OCI-LY7 (cell line): ENCODE measurements at places on chromosomes 5 and 9. TPM values are rescaled to one million over a fixed set of nuclear protein-coding genes. Genes with fewer than 3 reads are reported as not detected.

The TAF11L5 gene
- total RNA-seq, result not detected in 2 replicates

DNA sequence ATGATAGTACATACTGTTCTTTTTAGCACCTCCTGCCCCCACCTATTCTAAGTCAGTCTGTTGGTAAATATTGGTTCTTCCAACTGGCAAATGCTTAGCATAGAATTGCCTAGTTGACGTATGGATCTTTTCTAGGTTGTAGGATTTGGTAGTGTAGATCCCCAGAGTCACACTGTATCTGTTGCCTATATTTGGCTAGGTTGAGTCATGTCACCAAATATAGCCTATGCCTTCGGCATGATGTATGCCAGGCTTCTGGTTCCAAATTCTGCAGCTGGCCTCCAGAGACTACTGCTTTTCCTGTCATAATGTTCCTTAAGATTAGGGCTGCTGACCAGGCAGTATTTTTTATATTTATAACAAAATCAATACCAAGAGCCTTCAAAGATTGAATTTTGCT, 38.2 kb downstream of the CPEB4 start:
- DNase-seq, result no peak

The CAPSL gene
- total RNA-seq, result not detected in 2 replicates

DNA sequence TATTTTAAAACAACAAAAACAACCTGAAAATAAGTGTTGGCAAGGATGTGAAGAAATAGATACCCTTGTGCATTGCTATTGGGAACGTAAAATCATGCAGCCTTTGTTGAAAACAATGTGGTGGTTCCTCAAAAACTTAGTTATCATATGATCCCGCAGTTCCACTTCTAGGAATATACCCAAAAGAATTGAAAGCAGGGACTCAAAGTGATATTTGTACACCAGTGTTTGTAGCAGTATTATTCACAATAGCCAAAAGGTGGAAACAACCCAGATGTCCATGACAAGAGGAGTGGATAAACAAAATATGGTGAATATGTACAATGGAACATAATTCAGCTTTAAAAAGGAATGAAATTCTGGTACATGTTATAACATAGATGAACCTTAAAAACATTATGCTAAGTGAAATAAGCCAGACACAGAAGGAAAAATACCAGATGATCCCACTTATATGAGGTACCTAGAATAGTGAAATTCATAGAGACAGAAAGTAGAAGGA, 29.0 kb downstream of the IRF1 start:
- no peak for DNase-seq

The TMEM215 gene
- not detected in 2 replicates for total RNA-seq
